ENCODE measurements at places on chromosomes 4 and X.

DNA sequence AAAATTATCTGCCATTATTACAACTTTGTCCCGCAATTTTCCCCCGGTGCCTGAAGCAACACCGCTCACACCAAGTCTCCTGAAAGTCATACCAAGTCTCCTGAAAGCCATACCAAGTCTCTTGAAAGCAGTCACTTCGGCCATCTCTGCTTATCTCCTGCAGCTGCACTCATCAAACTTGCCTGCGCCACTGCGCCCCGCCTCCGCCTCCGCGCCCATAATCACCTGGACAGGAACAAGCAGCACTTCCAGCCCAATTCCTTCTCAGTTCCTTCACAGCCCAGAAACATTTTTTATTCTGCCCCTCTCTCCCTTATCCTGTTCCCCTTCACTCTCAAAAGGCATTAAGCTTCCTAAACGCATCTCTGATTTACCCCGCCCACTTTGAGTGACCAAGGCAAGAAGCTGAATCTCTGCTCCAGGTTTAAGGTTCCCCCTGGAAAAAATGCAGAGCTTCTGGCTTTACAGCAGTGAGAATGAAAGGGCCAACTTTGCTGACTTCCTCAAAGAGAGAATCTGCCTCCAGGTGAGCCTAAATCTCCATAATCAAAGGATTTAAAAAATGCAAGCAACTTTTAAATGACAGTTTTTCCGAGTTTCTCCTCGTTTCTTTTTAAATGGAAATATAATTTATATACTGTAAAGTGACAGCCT is 7.7 kb downstream of the GPR50 start:
- DNase-seq, result no peak

DNA sequence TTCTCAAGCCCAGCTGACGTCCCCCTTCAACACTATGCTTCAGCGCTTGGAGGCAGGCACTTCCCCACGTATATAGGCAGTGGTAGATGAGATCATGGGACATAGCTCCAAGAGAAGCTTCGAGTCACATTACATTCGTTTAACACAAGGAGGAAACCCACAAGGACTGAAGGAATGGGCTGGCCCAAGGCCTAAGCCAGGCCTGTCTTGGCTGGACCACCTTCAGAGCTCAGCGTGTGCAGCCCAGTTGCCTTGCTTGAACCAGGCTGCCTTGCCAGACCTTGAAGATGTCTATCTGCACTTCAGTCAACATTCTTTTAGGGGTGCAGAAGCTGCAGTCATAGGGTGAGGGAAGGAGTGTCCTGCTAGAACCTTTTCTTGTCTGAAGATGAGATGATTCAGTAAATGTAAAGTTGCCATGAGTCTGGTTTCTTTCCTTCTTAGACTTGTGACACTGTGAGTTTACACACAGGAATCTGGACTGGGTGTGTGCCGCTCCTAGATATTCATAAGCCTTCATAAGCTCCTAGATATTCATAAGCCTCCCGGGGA is 144.1 kb upstream of the RBPJ start:
- DNase-seq, result no peak

DNA sequence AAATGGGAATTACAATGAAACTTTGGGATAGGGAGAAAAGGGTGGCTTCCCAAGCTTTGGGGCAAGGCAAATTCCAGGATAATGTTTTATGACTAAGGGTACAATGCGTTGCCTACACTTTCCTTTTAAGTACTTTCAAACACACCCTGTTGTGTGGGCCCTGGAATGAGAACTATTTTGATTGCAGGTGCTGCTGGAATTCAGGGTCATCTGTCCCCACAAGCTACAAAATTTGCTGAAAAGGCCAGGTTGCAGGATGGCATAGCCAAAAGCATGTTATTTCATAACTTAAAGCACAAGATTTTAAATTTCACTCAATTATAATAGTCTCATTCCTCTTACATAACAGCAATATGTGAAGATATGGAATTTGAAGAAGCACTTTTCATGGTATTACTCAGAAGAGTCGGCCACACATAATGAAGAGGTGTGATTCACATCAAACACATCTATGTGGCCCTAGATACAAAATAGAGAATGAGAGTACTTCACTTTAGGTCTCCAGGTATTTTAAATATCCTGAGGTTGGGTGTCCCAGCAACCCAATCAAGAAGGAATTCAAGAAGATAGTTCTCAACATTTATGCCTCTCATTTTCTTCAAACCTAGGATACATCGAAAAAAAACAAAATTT is 89.3 kb downstream of the APBB2 start:
- no peak for DNase-seq

GRCh38 chr4:676871-677235 is 2.5 kb downstream of the MYL5 start:
- no peak for DNase-seq

GRCh38 chr4:76582817-76583087 is 147.7 kb downstream of the SHROOM3 start:
- DNase-seq, result no peak

DNA sequence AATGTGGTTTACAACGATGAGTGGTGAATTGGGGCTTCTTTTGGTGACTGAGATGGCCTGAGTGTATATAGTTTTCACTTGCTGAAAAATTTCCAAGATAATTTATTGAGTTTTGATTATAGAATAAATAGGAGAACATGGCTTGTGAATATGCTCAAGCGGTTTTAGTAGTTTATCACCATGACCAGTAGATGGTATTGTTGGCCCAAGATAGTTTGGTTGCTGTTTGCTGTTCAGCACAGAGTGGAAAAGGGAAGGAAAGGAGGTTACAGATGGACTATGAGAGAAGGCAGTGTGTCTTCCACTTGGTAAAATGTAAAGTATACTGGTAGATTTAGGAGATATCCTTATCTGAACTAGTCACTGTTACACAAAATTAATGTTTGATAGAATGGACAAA is 55.8 kb upstream of the POU4F2 start:
- DNase-seq, result no peak

- DNase-seq, result peak; percentile 41
These were observed 119.2 kb downstream of the IRF2 start for GRCh38 chr4:184355111-184355604.

GRCh38 chr4:115229873-115230272 is 116.5 kb upstream of the NDST4 start:
- DNase-seq, result no peak

DNA sequence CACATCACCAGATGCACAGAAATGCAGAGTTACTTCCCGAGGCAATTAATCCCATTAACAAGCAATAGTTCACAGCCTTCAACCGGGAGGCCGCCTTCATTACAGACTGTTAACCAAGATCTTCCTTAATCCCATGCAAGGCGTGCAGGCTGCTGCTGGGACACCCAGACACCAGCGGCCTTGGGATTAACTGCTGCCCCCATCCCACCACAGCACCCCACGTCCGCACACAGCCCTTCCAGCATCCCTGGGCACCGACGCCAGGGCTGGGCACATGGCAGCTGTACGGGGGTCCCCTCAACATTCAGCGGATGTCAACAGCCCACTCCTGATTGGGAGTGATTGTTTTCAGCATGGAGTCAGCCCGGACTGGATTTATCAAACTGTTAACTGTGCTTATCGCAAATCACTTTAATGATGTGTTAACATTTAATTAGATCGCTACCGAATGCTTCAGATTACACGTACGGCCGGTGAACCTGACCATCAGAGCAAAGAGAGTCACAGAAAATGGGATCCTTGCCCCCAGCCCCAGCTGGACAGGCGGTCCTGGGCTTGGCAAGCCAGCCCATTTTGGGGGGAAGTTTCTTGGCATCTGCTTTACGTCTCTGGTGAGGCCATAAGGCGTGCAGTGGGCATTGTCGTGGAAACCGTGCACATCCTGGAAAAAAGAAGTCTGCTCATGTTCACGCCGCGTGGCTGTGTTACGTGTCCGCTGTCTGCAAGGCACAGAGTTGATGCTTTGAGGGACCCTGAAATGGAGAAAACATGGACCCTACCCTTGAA is 126.4 kb downstream of the HMX1 start:
- no peak for DNase-seq

DNA sequence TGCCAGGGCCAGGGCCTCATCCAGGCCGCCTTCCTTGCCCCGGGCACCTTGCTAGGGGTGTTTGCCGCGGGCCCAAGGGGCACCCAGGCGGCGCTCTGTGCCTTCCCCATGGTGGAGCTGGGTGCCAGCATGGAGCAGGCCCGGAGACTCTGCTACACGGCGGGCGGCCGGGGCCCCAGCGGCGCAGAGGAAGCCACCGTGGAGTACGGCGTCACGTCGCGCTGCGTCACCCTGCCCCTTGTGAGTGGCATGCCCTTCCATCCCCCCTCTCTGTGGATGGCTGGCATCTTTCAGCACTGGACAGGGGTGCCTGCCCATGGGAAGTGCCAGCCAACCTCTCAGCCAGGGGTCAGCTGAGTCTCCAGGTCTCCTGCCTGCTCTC is 3.6 kb downstream of the PLXNB3 start:
- no peak for DNase-seq

DNA sequence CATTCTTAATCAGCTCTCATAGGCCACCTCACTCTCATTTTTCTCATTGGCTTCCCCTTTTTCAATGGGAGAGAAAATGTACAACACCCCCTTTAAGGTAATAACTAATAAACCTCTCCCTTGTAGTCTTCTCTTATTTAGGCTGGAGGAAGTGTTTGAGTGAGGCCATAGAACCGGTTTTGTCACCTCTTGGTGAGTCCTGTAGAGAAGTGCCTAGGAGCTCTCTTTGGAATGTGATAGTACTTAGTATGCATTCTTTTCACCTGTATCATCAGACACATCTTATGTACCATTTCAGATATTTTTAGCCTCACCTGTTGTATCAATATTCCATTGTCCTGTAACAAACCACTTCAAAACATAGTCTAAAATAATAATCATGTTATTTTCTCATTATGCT is 3.5 kb upstream of the TAB3 start:
- no peak for DNase-seq

- DNase-seq, result no peak
These were observed 23.3 kb upstream of the GUCY1B1 start for GRCh38 chr4:155735496-155735895.

All from GM13977 (cell line).